ENCODE measurements at places on chromosomes 7 and 10.
A peak's percentile ranks its signal among the peaks of the same experiment; 100 is the strongest.

- DNase-seq, result no peak
Observed at GRCh38 chr10:113180401-113181154, 230.5 kb downstream of the TCF7L2 start.

- DNase-seq, result no peak
Observed at GRCh38 chr7:50190776-50191175, 97.7 kb upstream of the ZPBP start.

DNA sequence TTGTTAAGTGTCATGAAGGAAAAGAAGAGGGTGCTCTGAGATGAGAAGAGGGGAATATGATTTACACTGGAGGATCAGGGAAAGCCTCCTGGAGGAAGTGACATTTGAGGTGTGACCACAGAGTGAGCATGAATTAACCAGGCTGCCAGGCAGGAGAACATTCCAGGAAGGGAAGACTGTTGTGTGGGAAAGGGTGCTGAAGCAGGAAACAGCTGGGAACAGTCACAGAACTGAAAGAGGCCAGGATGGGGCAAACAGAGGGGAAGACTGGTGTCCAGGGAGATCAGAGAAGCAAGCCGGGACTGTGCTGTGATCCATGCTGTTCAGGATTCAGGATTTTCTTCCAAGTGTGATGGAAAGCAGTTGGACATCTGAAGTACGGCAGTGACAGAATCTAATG is 14.9 kb downstream of the HIPK2 start:
- peak; percentile 87 for DNase-seq

DNA sequence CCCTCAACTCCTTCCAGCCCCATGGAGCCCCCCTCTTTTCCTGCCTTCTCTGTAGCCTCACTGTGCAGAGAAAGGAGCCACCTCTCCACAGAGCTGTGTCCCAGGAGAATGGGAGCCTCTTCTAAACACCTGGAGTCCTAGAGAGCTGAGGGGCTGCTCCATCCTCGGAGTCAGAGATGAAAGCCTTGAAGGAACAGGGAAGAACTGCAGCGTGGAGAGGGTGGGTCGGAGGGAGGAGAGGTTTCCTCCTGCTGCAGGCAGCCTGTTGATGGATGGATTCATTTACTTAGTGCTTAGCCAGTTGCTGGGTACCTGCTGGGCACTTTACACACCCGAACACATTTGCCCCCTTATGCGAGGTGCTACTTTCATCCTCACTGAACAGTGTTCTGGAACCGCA is 39.0 kb downstream of the C10orf120 start:
- no peak for DNase-seq

- no peak for DNase-seq
Observed at GRCh38 chr7:77245015-77245755, 45.6 kb upstream of the FGL2 start.

GRCh38 chr10:64067859-64068258 is 546.7 kb downstream of the REEP3 start:
- no peak for DNase-seq

- DNase-seq, result no peak
Observed at GRCh38 chr10:95394161-95394880, 103.5 kb upstream of the PDLIM1 start.

GRCh38 chr10:14384116-14384730 is 53.5 kb upstream of the FRMD4A start:
- no peak for DNase-seq

GRCh38 chr7:94274828-94275227 is 119.9 kb upstream of the COL1A2 start:
- DNase-seq, result no peak

DNA sequence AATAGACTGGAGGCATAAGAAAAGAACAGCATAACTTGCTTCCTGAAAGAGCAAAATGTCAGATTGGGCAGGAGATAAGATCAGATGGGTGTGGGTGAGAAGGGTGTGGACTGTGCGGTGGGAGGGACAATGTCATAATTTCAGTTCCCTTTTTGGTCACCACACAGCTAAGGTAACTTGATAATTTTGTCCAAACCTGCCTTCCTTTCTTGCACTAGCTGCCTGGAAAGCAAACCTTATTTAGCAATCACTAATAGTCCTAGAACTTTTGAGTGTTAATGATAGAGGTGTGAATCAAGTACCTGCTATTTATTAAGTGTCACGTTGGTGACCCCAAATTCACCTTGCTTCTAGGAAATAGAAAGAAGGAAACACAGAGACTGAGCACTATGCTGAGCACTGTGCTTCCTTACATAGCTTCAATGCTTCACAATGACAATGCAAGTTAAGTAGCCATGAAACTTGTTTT is 72.4 kb upstream of the SP4 start:
- DNase-seq, result no peak

DNA sequence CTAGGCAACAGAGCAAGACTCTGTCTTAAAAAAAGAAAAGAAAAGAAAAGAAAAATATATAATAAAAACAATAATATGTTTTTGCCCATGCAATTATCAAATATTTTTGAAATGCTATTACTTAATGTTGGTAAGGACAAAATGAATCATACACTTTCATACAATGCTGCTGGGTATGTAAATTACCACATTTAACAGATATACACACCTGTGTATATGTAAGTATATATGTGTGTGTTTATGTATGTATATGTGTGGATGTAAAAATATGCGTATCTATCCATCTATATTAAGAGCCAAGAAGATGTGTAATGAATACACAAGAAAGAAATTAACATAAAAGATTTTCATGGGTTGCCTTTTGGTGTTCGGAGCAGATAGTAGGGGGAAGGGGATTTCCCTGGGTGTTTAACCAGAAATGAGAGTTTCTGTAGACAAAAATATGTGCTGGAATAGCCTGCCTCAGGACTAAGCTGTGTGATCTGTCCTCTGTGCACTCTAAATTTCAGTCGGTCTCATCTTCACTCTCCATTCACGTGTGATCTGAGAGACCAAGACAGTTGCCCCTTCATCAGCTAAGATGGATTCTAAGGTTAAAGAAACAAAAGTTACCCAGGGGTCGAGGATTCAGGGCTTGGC is 61.2 kb downstream of the PRKCQ start:
- no peak for DNase-seq

DNA sequence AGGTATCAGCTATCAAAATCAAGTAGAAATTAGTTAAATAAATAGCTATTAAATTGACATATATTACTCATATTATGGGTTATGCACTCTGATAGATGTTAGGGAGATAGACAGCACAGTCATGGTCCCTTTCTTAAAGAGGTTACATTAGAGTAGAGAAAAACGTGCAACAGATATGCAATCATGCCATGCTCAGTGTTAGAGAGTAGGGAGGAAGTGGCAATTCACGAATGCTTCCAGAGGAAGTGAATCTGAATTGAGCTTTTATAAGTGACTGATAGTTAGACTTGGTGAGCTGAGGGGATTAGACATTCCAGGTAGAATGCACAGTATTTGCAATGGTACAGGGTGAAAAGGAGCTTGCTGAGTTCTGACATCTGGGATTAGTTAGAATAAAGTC is 349.8 kb downstream of the NXPH1 start:
- no peak for DNase-seq

DNA sequence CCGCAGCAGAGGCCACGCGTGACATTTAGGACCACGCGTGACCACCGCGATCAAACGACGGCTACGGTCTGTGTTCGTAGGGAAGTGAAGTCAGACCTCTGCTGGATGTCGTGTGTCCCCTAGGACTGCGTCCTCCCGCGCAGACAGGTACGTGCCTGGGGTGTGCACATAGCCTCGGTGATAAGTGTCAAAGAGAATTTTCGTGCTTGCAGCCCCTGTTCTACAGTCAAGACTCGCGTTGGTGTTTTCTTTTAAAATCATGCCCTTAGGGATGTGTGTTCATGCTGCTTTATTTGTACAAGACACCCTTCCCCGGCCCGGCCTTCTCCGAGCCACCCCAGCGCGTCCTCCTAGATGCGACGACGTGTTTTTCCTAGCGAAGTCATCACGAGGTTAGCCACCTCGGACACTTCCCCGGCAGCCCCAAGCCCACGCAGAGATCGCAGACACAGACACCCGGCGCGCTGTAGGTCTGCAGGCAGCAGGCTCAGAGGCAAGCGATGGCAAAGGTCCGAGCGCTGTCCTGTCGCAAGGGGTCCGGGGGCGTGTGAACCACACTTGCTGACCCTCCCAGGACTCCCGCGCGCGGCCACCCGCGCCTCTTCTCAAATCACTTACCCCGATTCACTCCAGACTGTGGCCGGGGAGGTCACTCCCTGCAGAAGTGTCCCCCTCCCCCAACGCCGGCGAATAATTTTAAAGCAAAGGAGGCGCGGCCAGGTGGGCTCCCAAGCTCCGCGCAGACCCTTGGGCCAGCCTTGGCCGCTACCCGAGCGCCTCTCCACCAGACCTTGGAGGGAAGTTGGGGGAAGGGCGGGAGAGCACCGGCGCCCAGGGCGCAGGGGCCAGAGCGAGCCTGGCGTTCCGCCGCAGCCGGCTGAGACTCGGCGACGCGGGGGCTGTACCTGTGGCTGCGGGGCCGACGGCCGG is 552 bp downstream of the MKX start:
- no peak for DNase-seq

DNA sequence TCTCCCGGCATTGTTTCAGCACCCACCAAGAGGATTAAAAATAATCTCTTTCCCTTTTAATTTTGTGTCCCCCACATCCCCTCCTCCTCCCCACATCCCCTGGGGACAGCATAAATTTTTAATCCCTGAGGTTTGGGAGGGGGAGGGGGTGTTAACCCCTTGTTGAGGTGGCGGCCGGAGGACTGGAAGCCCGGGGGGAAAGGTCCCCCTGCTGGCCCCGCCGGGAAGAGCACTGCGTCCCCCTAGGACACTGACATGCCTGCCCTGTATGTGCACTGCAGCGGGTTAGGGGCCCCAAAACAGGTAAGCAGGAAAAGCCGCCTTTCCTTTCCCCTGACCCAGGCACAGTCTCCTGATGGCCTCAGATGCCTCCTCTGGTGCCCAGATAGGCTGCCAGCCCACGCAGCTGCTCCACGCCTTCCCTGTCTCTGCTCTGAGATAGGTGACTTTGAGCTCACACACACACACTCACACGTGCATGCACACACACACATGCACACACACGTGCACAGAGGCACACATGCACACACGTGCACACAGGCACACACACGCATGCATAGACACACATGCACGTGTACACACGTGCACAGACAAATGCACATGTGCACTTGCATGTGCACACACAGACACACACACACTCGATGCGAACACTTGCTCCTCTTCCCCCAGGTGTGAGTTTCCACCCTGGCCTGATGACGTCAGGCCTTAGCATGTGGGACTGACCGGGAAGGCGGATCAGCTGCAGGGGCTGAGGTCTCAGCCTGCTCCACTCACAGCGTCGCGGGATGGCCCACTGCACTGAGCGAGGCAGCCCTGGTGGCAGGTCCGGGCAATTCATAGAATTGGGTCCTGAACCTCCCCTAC is 12.3 kb downstream of the CNPY1 start:
- peak; percentile 17 for DNase-seq

DNA sequence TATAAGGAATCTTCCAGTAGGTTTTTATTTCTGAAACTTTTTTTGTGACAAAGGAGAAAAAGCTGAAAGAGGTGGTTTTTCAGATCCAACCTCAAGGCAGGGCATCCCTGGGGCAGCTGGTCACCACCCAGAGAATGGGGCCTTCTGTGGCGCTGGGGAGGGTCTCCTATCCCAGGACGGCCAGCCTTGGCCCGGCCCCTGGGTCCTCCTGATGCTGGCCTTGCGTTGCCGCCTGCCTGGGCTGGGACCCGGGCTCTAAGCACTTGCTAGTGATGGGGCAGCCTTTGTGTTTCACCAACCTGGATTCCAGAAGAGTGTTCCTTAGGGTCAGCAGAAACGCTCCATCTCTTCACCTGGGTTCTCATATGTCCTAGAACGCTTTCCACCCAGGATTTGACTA is 16.3 kb downstream of the SHH start:
- DNase-seq, result no peak

DNA sequence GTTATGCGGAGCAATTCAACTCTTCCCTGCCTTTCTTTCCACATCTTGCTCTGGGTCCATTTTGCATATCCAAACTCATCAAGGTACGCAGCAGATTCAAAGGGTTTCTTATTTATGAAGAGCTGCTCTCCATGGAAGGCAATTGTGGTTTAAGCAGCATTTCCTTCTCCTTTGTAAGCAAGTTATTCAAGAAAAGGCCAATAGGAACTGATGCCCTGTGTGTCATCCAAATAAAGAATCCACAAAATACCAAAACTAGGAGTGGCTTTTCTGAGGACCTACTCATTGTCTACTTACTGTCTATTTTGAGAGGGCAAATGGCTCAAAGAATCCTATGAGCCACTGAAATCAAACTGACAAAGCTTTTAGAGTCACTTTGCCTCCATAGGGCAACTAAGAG is 253.1 kb downstream of the PTEN start:
- peak; percentile 79 for DNase-seq

DNA sequence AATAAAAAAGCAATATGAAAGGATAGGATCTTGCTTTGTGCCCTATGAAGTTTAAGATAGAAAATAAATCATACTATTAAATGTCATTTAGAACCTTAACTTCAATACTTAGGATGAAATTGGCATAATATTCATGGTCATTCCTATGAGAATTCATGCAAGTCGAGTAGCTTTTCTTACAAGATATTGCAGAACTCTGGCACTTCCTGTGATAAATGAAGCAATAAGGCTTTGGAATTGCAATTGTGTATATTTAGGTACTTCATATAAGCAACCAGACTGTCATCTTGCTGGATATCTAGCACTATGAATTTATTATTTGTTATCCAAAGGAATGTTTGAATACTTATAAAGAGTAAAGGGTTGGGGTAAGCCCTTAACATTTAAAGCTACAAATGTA is 116.5 kb downstream of the ZNF438 start:
- peak; percentile 47 for DNase-seq

DNA sequence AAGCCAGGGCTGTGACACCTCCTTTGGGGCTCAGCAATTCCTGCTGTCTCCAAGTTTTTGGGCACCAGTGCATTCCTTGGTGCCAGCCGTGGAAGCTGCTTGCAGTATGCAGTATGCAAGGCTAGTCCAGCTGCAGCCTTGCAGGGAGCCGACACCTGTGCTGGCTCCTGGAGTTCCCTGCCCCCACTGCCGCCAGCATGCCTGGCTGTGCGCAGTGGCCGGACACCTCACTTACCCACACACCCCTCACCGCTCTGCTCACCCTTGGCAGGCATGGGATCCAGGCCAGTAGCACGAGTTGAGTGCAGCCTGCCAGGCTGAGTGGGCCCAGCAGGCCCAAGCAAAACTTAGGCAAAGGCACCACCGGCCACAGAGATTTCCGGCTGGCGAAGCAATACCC is 77.4 kb downstream of the SAMD9 start:
- no peak for DNase-seq

DNA sequence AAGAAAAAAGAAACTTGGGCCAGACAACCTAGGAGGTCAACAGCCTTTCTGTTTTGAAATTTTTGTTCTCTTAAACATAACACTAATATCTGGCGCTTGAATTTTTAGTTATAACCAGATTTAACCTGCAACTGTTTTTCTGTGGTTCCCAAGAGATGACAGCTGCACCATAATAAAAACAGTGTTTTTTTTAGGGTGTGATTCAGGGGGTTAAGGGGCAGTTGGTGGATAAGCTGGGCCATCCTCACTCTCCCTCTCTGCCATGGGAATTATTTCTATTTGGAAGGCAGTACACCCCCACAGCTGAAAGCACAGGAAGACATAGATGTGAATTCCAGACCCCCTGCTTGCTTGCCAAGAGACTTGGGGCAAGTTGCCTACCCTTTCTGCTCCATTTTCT is 20.1 kb upstream of the TM9SF3 start:
- DNase-seq, result no peak

Measured in HCEC 1CT (cell line).